Aorta (tissue), 5 donors: ENCODE measurements at places on chromosomes 12 and 14. TPM values are rescaled to one million over a fixed set of nuclear protein-coding genes. Genes with fewer than 3 reads are reported as not detected.
A peak's percentile ranks its signal among the peaks of the same experiment; 100 is the strongest.

Gene DBX2
- 0.19 TPM for total RNA-seq

Gene FSCB
- total RNA-seq = not detected

GRCh38 chr12:42683933-42684801 is 94.6 kb upstream of the PRICKLE1 start:
- no peak overlapping the region for H3K27ac ChIP-seq
- peaks cover 3% of the 10 kb centered on the region for H3K4me1 ChIP-seq

GRCh38 chr12:12612358-12612757 is 682 bp downstream of the CREBL2 start:
- H3K27ac ChIP-seq = peak overlapping the region; percentile 58
- no peaks in the 10 kb centered on the region for H3K4me1 ChIP-seq
- DNase-seq = no peak

DNA sequence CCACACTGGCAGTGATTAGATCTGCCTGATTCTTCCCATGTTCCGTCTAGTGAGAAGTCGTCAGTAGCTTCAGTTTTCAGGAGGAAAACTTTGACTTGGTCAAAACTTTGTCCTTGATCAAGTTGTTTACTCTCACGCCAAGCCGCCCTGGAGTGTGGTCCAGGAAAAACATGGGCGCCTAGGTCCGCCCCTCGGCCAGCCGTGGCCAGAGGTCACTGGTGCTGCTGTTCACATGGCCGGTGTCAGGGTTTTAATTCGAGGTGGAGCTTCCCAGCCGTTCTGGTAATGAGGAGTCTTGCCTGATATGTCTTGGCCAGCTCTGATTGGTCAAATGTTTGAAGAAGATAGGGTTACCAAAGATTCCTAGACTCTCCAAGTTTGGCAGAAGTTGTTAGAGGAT is 71.5 kb downstream of the PPP2R5C start:
- no peak overlapping the region for H3K27ac ChIP-seq
- H3K36me3 ChIP-seq = peaks cover 2% of the 10 kb centered on the region
- no peak for DNase-seq
- H3K4me1 ChIP-seq = no peaks in the 10 kb centered on the region
- no peaks in the 10 kb centered on the region for H3K27me3 ChIP-seq
- H3K4me3 ChIP-seq = no peak overlapping the region

DNA sequence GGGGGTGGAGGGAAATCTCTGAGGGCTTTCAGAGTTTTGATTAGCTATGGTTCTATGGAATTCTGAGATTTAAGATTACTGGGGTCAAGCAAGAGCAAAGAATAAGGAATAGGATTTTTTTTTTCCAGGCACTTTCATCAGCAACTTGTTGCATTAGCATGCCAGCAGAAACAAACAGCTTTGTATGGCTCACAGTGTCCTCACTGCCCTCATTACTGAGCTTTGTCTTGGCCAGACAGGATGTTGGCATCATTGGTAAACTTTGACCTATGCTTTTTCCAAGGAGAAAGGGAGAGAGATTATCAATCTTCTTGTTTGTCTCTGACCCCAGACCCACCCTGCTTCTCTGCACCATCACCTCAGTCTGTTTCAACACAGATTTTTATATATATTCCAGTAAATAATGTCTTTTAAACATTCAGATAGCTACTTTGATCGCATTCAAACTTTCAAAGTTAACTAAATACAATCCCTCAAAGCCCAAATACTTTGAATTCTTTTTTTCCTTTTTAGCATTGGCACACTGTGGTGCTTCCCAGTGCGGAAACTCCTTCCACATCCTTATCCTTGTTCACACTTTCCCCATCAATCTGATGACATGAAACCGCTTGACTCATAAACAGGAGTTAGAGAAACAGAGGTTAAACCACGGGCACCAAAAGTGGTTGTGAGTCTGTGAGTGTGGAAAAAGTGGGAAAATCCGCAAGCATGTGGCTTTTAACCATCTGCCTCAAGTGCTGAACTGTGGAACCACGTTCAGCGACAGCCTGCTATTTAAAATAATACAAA is 282.2 kb upstream of the FAR2 start:
- no peak overlapping the region for H3K4me3 ChIP-seq
- no peak for DNase-seq
- H3K4me1 ChIP-seq = no peaks in the 10 kb centered on the region
- H3K27me3 ChIP-seq = no peaks in the 10 kb centered on the region
- no peak overlapping the region for H3K27ac ChIP-seq
- no peaks in the 10 kb centered on the region for H3K36me3 ChIP-seq

- no peak for DNase-seq
- H3K27ac ChIP-seq = no peak overlapping the region
- no peaks in the 10 kb centered on the region for H3K27me3 ChIP-seq
- H3K36me3 ChIP-seq = no peaks in the 10 kb centered on the region
- no peaks in the 10 kb centered on the region for H3K4me1 ChIP-seq
- no peak overlapping the region for H3K4me3 ChIP-seq
Observed at GRCh38 chr14:73293782-73294781, 56.8 kb downstream of the PAPLN start.

DNA sequence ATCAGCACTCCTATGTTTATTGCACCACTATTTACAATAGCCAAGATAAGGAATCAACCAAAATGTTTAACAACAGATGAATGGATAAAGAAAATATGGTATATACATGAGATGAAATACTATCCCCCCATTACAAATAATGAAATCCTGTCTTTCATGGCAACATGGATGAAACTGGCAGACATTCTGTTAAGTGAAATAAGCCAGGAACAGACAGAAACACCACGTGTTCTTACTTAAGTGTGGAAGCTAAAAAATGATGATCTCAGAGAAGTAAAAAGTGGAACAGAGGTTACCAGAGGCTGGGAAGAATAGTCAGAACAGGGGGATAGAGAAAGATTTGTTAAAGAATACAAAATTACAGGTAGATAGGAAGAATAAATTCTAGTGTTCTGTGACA is 113.7 kb upstream of the MDM1 start:
- H3K4me1 ChIP-seq = no peaks in the 10 kb centered on the region
- no peak overlapping the region for H3K4me3 ChIP-seq
- H3K27me3 ChIP-seq = no peaks in the 10 kb centered on the region
- no peaks in the 10 kb centered on the region for H3K36me3 ChIP-seq
